ENCODE measurements at places on chromosomes 1 and 21. TPM values are rescaled to one million over a fixed set of nuclear protein-coding genes. Genes with fewer than 3 reads are reported as not detected.

GRCh38 chr1:8274352-8274751, 43.6 kb upstream of the SLC45A1 start:
- DNase-seq = peak; percentile 29

DNA sequence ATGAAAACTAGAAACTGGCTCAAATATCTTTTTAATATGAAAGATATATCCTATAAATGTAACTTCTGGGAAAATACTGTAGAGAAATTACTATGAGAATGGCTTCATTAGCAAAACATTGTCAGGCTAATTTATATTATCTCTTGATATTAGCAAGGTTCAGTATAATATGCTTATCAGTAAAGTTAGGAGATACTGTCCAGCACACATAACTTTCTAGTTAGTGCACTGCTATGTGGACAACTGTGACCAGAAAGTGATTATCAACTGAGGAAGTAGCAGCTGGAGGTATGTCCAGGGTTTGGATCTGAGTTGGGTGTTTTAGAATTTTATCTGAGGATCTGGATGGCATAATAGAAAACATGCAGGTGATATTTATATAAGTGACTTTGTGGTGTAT, 7.5 kb downstream of the LRRC8C start:
- DNase-seq = no peak

DNA sequence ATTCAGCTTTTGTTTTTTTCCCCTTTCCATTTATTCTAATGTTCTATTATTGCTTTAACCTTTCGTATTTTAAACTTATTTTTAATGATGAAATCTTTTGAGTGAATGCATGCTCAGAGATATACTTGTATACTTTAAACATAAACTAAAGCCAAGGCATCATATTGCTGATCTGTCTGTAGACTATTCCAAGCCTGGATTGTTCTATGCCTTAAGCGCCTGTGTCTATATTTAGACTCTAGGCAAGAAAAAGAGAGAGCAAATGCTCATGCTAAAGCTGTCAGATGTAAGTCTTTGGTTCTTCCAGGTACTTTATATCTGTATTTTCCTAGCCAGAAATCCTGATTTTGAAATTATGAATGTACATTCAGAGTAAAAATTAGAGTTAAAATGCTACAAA, 14.4 kb downstream of the SH3GLB1 start:
- DNase-seq = no peak

GRCh38 chr1:35112668-35113067, 33.5 kb downstream of the ZMYM1 start:
- DNase-seq = no peak

DNA sequence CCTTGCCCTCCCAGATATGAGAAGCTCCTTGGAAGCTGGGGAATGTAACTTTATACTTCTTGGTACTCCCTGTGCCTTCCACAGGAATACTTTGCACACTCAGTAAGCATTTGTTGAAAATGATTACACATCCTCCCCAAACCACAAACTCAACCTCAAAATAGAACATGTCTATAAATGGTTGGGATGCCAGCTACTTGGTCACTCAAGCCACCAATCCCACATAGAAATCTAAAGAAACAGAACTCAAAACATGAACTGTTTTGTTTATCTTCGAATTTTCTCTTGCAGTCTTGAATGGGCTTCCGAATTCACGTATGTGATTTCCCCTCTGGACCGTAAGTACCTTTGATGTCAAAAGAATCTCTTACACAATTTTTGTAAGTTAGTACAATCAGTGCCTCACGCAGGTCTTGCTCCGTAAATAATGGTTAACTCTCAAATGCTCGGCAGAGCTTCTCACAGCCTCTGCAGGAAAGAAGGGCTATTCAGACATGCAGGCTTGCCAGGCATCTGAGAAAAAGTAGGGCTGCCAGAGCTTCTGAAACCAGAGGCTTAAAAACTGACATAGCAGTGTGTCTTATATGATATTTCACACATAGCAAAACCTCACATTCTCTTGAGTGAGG, 26.9 kb downstream of the SORT1 start:
- DNase-seq = no peak

GRCh38 chr1:27945020-27945419, 10.2 kb downstream of the SMPDL3B start:
- DNase-seq = no peak

DNA sequence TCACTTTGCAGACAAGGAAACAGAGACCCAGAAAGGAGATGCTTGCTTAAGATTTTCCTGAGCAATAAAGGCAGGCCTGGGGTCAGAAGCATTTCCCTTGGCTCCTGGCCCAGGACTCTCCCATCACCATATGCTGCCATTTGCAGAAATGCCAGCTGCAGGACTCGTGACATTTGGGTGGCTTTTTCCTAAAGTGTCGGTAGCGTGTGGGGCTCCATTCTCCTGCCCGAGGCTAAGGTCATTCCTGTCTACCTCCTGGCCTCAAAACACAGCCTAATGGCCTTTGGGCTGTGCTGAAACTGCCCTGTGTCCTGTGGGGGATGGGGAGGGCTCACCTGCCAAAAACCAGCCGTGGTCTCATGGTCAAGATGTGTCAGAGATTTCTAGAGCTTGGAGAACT, 216.1 kb upstream of the EDN2 start:
- no peak for DNase-seq

DNA sequence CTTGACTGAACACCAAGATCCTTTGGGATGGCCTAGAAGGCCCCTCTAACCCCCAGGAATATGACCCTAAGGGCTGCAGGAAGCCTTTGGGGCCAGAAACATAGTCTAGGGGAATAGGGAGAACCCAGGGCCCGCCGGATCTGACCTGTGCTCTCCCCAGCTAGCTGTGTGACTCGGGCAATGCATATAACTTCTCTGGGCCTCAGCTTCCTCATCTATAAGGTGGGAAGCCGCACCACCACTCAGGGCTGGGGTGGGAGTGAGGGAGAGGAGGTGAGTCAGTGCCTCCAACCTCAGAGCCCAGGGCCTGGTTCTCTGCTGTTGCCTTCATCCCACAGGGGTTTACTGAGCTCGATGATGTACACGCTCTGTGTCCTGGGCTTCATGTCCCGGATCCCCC, 434.4 kb downstream of the PTPRU start:
- DNase-seq = no peak

DNA sequence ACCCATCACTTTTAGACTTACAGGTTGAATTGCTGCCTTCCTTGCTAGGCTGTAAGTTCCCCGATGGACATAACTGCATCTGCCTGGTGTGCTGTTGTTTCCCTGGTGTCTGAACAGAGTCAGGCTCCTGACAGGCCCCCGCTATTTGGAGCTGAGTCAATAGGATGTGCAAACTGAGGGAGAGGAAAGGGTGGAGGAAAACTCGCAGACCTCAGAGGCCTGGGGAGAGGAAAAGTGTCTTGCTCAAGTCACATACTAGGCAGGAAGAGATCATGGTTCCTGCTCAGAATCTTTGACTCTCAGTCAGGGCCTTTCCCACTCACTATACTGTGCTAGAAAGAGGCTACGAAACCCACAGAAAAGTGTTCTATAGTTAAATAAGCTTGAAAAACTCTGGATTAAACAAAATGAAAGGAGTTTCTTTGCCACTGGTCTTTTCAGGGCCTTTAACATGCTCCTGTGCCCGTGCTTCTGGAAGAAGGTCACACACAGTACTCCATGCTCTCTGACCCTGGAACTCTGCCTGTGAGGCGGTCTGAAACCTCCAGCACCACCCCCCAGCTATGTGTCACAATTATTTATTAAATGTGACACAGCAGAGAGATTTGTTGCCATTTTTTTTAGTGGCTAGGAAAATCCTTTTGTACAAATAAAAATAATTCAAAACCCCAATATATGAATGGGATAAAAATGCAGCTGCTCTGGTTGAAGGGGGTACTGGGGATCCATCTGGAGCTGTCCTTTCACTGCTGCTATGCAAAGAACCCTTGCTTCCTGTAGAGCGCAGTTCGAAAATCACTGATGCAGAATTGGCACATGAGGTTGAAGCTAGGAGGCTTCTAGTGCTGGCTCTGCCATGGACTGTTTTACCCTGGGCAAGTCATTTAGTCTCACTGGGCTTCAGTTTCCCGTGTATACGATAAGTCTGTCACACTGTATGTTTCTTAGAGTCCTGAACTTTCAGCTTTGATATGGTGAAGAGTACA, 20.1 kb upstream of the CDCP2 start:
- DNase-seq = no peak

DNA sequence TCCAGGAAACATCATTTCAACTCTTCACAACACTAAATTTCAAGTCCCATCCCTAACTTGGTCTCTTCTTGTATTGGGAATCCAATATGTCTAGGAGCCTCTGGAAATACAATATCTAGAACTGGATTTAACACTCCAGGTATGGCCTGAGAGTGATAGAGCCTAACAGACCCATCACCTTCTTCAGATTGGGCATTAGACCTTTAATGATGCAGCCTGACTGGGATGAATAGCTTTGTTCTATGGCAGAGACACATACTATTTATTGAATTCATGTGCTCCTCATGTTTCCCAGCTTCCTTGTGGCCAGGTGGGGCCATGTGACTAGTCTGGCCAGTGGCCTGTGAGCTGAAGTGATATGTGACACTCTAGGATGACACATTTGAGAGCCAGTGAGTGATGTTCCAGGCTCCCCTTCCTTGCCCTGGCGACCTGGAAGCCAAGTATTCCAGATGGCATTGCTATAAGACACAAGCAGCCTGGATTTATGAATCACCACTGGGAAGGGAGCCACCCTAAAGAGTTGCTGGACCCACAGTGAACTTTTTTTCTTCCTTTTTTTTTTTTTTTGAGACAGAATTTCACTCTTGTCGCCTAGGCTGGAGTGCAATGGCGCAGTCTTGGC, 31.0 kb upstream of the POU3F1 start:
- DNase-seq = no peak

DNA sequence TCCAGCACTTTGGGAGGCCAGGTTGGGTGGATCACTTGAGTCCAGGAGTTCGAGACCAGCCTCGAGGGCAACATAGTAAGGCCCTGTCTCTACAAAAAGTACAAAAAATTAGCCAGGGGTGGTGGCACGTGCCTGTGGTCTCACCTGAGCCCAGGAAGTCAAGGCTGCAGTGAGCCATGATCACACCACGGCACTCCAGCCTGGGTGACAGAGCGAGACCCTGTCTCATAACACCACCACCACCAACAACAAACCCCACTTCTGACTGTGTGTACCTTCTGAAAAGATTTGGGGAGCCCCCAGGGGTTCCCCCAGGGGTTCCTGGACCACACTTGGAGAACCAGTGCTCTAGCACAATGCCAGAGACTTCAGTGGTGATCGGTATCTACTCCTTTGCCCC, 29.9 kb downstream of the NUAK2 start:
- no peak for DNase-seq

DNA sequence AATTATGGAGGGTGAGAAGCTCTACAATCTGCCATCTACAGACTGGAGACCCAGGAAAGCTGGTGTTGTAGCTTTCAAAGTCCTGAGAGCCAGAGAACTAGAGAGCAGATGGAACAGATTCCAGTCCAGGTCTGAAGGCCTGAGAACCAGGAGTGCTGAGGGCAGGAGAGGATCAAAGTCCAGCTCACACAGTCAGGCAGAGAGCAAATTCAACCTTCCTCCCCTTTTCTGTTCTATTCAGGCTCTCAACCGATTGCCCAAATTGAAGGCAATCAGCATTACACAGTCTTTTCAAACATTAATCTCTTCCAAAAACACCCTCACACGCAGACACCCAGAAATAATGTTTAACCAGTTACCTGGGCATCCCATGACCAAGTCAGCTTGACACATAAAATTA, 2.5 kb upstream of the TMPRSS2 start:
- DNase-seq = no peak

DNA sequence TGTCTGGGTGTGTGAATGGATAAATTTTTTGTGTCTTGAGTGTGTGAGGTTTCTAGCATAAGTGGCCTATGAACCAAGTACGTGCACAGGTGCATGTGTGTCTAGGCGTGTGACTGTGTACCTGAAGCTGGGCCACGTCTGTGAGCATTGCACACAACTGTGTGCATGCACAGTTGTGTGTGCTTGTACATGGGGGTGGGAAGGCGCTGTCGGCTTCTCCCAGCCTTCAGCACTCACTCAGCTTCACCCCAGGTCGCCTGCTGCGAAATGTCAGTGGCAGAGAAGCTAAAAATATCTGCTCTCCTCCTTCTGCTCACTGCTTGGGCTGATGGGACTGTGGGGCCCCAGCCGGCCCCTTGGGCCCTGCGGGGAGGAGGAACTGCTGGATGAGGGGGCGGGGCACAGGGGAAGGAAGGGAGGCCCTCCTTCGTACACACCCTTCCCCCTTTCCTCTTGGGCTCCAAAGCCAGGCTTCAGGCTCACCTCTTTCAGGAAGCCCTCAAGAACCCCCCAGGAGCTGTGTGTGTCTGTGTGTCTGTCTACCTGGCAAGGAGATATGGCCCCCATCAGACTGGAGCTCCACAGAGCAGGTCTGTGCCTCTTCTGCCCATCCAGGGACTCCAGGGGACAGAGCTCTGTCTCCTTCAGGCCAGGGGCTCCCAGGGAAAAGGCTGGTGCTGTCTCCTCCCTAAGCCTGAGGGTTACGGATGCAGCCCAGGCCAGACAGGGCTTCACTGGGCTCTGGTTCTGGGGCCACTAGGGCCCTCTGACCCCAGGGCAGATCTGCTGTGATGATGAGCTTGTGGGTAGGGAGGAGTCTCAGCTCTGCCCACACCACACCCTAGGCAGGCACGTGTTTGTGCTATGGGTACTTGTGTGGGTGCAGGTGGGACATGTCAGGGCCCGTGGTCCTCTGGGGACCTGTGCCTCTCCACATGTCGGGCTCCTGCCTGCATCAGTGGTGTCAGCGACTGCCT, 35.6 kb upstream of the WASF2 start:
- DNase-seq = no peak

GRCh38 chr1:154749078-154749760, 120.9 kb downstream of the KCNN3 start:
- DNase-seq = peak; percentile 79

- DNase-seq = no peak
Measured at GRCh38 chr1:97145321-97145956, 423.9 kb downstream of the PTBP2 start.

GRCh38 chr1:233480198-233480597, 133.7 kb upstream of the KCNK1 start:
- DNase-seq = no peak

GRCh38 chr21:36535618-36536241, 55.8 kb upstream of the CLDN14 start:
- no peak for DNase-seq

The RGS18 gene
- not detected for total RNA-seq

The CD5L gene
- not detected for total RNA-seq

The CCDC30 gene
- 0.44 TPM for total RNA-seq

The TSTD1 gene
- total RNA-seq = 139 TPM

The PADI1 gene
- 16.3 TPM for total RNA-seq

The ZSCAN20 gene
- total RNA-seq = 4.2 TPM

The LMX1A gene
- not detected for total RNA-seq

The CCDC24 gene
- 9.2 TPM for total RNA-seq

Data from HT-29 (cell line).